Gastrocnemius medialis (tissue), 4 donors: ENCODE measurements at places on chromosomes 5 and 9.

DNA sequence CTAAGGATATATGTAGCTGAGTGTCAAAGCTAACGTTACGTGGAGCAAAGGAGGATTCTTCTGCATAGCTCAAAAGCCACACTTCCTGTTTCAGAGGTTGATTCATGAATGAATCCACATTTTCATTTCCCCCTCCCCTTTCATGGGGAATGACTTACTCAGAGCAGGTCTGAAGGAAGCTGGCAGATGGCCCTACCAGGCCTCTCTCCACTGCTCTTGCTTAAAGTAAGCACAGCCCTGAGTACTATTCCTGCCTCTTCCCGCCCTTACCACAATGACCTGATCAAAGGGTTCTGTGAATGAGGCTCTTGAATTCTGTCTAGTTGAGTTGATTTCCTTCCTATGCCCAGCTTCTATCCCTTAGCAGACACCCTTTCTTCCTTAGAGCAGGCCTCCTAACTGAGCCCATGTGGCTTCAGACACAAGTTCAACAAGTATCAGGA lies 6.3 kb downstream of the IGIP start:
- no peak for DNase-seq

DNA sequence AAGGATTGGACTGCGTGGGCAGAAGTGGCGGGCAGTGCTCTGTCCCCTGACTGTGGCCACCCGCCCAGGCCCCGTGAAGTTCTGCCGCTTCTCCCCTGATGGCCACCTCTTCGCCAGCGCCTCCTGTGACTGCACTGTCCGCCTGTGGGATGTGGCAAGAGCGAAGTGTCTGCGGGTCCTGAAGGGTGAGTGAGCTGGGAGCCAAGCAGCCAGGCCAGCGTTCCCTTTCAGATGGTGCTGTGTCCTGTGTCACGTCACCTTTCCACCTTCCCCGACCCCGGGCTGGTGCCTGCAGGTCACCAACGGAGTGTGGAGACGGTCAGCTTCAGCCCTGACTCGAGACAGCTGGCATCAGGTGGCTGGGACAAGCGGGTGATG lies 2.3 kb downstream of the WDR38 start:
- no peak for DNase-seq

GRCh38 chr5:41641621-41642020 lies 131.2 kb upstream of the PLCXD3 start:
- no peak for DNase-seq

GRCh38 chr5:1521671-1522600 lies 1.8 kb downstream of the LPCAT1 start:
- DNase-seq = no peak

DNA sequence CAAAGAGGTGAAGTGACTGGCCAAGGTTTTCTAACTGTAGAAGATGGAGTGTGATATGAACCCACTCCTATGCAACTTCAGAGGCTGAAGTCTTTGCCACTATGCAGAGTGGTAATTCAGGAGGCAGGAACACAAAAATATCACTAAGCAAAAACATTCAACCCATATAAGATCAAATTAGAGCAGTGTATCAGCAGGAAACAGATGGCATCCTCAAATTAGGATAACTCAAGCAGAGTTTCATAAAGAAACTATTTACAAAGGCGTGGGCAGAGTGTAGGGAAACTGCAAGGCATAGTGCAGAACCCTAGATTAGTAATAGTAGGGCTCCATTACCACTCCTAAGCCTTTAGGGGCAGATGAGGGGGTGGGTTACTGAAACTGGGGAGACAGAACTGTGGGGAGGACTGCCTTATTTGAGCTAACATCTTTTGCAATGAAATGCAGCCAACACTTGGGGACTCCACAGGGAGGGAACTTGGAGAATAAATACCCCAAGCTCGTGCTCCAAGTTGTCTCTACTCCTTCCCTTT lies 72.2 kb downstream of the PTTG1 start:
- DNase-seq = no peak

DNA sequence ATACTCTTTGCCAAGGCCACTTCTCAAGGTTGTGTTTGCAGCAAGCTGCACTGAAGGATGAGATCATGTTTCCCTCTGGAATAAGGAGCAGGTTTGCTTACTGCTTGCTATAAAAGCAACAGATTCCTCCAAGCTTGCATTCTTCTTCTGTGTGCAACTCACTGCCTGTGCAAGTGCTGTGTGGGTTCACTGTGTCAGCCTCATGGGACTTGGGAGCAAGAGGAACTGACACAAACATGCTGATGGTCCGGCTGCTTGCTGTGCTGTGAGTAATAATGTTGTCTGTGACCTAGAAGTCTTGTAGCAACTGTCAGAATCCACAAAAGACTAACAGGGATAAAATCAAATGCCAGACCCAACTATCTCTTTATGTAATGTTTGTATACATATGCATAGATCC lies 33.6 kb upstream of the SHC3 start:
- no peak for DNase-seq

DNA sequence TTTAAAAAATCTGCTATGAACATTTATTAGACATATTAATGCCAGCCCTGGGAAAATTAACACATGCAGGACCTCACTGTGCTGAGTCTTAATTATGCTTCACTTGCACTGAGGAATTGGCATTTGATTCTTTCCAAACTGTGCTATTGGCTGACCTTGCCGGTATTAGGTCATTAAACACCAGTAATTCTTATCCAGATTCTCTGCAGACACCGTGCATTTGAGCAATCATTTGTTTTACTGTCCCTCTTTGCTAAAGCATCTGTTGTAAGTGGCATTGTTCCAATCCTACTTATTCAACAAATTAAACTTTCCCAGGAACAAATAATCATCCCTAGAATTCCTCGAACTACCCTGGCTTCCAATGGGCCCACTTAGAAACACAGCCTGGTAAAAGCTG lies 145.0 kb downstream of the SLC12A2 start:
- DNase-seq = no peak

GRCh38 chr5:93422652-93423280 lies 158.3 kb downstream of the NR2F1-AS1 start:
- DNase-seq = no peak

GRCh38 chr5:171857489-171857876 lies 71.9 kb downstream of the SMIM23 start:
- no peak for DNase-seq

DNA sequence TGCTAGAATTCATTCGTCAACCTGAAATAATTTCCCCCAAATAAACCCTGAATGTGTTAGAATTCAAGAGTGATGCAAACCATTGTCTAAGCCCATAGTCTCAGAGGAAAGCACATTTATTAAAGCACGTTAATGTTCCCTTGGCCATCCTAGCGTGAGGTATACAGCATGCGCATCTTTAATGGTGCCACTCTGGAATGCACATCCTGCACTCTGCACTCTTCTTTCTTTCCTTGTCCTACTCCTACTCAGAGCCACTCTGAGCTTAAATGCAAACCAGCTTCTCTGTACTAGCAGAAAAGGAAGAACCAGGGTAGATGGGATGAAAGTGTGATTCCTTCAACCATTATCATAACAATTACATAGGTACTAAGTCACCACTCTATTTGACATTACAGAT lies 50.4 kb downstream of the ARL15 start:
- DNase-seq = no peak

- no peak for DNase-seq
These were observed 18.6 kb upstream of the SLC6A19 start for GRCh38 chr5:1182633-1183423.

- no peak for DNase-seq
These were observed 330.7 kb downstream of the PTPRD start for GRCh38 chr9:10282084-10282483.

DNA sequence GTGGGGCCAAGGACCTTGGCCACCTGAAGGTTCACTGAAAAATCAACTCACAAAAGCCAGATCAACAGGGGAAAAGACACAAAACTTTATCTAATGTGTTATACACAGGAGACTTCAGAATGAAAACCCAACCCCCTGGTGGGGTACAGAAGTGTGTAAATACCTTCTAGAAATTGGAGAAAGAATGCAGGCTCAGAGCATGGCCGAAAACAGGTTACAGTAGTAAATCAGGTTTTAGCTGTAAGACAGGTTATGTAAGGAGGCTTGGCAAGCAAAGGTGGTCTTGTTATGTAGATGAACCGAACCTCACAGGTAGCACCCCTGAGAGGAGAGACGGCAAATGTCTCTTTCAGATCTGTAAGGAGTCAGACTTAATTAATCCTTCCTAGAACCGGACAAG lies 10.0 kb downstream of the CEMIP2 start:
- no peak for DNase-seq

DNA sequence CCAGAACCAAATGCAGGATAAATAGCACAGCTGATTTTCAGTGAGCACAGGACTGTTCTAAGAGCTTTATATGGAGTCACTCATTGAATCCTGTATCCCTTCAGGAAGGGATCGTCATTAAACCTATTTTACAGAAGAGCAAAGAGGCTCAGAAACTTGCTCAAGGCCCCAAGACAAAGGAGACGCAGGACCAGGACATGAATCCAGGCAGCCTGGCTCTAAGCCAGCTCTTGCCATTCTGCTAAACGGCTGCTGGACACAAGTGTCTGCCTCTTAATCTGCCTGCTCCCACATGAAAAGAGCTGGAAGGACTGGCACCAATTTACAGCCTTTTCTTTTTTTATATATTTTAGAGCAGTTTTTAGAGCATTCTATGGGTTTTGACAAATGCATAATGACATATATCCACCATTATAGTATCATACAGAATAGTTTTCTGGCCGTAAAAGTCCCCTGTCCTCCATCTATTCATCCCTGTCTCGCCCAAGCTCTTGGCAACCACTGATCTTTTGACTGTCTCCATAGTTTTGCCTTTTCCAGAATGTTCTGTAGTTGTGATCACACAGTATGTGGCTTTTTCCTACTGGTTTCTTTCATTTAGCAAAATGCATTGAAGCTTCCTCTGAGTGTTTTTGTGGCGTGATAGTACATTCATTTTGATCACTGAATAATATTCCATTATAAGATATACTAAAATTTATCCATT lies 37.5 kb downstream of the RETREG1 start:
- no peak for DNase-seq

GRCh38 chr5:119578937-119579336 lies 50.4 kb upstream of the FAM170A start:
- DNase-seq = no peak

DNA sequence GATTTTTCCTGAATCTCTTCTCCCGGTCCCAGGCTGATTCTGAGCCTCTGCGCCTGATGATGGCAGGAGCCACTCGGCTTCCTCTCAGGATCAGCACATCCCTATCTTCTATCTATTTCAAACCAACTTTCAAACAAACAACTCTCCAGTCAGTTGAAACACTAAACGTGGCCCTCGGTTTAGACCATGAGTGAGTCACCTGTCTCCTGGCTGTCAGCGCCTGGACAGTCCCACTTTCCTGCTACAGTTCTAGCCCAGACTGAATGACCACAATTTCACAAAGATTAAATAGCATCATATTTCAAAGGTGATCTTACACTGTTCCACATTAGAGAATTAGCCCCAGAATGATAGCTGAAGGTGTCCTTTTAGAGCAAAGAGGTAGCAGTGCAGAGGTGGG lies 6.2 kb downstream of the SLC6A19 start:
- DNase-seq = no peak

DNA sequence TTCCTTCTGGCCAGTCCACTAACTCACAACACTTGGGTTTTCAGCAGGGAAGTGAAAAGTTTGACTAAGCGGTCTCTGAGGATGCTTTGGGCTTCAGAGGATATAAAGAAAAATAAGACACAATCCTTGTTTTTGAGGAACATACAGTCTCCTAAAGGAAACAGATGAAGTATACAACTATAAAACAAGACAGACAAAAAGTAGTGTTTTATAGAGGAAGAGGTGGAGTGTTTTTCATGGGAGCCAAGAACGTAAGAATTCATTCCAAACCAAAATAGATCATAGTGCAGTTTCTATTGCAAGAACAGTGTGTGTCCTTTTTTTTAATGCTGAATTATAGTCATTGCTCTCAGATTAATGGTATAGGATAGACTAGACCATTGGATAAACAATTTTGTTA lies 586.9 kb upstream of the BRINP1 start:
- DNase-seq = no peak

GRCh38 chr9:91760906-91761305 lies 189.1 kb downstream of the ROR2 start:
- no peak for DNase-seq

- no peak for DNase-seq
These were observed 189.6 kb downstream of the DOCK8 start for GRCh38 chr9:404234-404633.

GRCh38 chr5:172402531-172403188 lies 51.7 kb downstream of the SH3PXD2B start:
- DNase-seq = no peak

- no peak for DNase-seq
These were observed 122.8 kb upstream of the STC2 start for GRCh38 chr5:173451031-173451430.

- DNase-seq = peak; percentile 44
These were observed 171.7 kb downstream of the TTC39B start for GRCh38 chr9:15135164-15135792.

GRCh38 chr5:14326035-14326903 lies 183.1 kb downstream of the TRIO start:
- no peak for DNase-seq

GRCh38 chr5:120464627-120465435 lies 731 bp downstream of the PRR16 start:
- DNase-seq = peak; percentile 26

DNA sequence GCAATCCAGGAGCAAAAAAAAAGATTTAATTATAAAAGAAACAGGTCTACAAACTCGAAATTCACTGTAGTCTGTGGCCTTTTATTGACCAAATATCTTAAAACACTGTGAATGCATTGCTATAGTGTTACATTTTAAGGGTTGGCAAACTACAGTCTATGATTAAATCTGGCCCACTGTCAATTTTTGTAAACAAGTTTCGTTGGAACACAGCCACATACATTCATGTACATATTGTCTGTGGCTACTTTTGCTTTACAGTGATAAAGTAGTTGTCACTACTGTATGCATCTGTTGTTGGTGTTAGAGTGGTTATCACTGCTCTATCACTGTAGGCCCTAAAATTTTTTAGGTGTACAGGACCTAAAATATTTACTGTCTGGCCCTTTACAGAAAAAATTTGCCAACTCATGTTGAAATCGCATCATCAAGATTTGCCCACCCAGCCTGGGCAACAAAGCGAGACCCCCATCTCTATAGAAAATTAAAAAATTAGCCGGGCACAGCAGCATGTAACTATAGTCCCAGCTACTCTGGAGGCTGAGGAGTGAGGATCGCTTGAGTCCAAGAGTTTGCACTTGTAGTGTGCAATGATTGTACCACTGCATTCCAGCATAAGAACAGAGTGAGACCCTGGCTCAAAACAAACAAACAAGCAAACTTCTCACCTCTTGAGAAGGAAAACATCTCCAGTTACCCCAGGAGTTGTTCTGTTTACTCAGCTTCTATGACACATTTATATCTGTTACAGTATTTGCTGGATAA lies 89.0 kb downstream of the ERBIN start:
- DNase-seq = no peak

GRCh38 chr5:13780081-13780480 lies 164.4 kb downstream of the DNAH5 start:
- no peak for DNase-seq

GRCh38 chr5:93594591-93595419 lies 11.8 kb downstream of the NR2F1 start:
- DNase-seq = no peak

GRCh38 chr5:137728048-137728447 lies 7.8 kb downstream of the KLHL3 start:
- DNase-seq = no peak
